Stimulated activated CD8-positive, alpha-beta memory T cell treated with anti-CD3 and anti-CD28 coated beads, Interleukin-4, amount 100 ng/mL, for 1 hour (primary cell): ENCODE measurements at places on chromosomes 11 and 22.

- DNase-seq = no peak
These were observed 99.4 kb upstream of the ZC3H12C start for GRCh38 chr11:109993786-109994185.

DNA sequence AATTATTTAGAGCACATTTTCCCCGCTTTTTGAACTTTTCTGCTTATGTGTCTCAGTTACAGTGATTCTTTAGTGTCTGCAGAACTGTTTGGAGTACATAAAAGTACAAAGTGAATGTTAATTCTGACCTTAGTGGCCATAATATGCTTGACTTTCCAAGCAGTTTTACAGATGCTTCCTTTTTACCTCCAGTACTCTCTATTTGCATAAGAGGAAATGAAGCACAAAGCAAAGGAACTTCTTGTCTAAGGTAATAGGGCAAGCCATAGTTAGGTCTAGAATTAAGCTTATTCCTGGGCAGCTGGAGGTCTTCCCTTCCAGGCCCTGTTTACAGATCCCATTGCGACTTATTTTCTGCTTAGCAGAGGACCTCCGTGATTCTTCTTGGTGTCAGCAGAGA lies 3.6 kb downstream of the GTPBP1 start:
- no peak for DNase-seq

DNA sequence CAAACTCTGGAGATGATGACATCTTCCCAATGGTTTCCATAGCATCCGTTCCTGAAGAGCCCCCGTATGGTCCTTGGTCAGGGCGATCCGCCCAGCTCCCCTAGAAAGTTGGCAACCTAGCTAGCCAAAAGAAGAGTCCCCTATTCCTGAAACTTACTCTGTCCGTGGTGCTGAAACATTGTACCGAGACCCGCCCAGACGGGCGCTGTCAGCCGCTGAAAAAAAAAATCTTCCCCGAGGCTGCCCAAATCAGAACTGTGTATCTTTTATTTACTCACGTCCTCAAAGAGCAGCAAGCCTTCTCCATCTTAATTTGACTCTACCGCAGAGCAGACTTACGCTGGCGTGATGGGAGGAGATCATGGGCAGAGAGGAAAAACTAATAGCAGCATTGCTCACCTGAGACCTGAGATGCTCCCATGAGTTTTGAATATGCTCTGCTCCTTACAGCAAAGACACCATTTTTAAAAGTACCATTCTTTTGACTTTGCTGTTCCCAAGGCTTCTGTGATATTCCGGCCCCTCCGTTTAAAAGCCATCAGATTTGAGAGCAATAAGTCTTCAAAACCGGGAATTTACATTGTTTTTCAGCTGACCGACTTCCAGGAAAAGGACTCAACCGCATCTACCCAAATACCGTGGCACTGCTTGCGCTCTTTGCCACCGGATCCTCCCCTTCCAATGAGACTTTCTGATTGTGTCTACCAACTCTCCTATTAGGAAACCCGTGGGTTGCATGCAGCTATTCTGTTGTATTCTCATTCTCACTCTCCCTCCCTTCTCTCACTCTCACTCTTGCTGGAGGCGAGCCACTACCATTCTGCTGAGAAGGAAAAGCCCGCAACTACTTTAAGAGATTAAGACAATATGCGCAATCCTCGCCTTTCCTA lies at the start of gene SLC17A6:
SLC17A6 (plus strand) TSS at position 786 of the 890 bp plus-strand sequence. CDS start 153 bp downstream, outside the sequence.
- no peak for DNase-seq

GRCh38 chr11:112166562-112166961 lies 610 bp upstream of the TEX12 start:
- DNase-seq = no peak

GRCh38 chr22:23878219-23878618 lies 16.0 kb upstream of the MIF start:
- no peak for DNase-seq

DNA sequence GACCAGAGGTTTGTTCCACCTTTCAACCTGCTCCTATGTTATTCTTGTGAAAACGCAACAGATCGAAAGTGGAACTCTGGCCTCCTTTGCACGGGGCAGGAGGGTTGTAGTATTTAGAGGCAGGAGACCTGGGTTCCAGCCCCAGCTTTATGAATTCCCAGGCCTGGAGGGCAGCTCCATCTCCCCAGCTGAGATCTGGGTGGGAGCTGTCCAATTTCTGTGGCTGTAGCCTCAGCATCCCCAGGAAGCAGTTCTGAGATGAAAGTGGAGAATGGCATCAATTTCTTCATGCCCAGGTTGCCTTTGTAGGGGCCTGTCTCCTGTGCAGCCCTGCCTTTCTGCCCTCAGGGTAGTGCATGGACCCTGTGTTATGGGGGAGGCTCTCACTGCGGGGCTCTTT lies 4.1 kb downstream of the FADS2 start:
- no peak for DNase-seq

GRCh38 chr11:61840371-61840770 lies 12.3 kb downstream of the FADS2 start:
- no peak for DNase-seq

GRCh38 chr11:126420698-126421256 lies 65.3 kb downstream of the ST3GAL4 start:
- no peak for DNase-seq

DNA sequence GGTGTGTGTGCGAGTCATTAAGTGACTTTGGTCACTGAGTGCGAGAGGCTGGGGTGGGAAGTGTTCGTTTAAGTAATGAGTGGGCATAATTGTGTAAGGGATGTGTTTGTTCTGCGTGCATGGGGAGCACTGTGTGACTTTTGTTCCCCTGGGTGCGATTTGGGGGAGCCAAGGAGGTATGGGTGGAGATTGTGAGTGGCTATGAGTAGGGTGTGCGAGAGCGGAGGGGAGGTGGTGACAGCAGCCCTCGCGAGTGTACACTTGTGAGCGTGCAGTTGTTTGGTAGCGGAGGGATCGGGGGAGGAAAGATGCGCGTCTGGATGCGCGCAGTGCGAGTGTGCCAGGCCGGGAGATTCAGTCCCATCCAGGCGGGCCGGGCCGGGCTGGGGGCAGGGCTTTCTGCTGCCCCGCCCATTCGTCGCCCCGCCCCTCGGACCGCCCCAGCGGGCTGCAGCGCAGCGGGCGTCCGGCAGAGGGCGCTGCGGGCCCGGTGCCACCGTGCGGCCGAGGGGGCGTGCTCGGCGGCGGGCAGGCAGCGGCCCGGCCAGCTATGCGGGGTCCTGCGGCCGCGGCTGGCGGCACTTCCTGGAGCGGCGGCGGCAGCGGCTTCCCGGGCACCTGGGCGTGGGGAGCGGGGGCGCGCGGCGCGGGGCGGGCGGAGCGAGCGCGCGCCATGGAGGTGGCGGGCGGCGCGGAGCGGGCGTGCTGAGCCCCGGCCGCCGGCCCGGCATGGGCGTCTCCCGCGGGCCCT lies at the start of gene DGKZ:
DGKZ (plus strand) TSS at position 578 of the 751 bp plus-strand sequence. CDS start 197 bp downstream, outside the sequence.
- DNase-seq = peak; percentile 73

DNA sequence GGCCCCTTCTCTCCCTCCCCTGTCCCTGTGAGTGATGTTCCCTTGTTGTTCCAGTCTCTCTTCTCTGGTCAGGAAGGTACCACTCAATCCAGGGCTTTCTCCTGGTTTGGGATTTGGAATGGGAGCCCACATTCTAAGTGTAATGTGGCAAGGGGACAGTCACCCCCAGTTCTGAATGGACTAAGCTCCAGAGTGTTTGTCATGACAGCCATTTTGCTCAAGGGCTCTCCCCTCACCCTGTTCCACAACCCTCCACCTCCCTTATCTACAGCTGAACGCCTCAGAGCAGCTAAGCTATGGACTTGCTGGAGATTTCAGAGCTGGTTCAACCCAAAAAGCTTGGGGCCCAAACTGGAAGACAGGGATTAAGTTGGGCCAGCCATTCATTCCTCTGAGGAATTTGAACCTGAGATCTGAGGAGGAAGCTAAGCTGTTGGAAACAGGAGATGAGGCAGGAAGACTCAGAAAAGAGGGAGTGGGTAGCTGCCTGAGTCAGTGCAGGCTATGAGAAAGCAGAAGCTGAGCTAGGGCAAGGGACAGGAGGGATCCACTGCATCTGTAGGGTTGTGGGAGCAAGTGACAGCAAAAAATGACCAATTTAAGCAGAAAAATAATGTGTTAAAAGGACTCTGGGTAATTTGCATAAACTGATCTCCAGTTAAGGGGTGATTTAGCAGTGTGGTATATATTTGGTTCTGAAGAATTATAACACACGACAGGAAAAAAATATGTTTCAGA lies 22.9 kb upstream of the FCHSD2 start:
- no peak for DNase-seq

- DNase-seq = no peak
These were observed 132.6 kb upstream of the HSD17B12 start for GRCh38 chr11:43547889-43548381.

DNA sequence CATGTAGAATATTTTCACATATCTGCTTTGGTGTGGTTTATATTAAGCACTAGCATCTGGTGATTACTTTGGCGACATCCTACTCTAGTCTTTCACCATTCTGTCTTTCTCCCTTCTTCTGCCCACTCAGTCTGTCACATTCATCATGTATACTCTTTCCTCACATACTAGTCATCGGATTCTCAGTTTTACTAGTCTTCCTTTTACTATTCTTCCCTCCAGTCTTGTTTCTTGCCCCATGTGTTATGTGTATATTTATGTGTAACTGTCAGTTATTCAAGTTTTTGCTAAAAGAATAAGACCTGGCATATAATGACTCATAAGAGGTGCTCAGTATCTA lies 4.6 kb upstream of the DIXDC1 start:
- DNase-seq = no peak

DNA sequence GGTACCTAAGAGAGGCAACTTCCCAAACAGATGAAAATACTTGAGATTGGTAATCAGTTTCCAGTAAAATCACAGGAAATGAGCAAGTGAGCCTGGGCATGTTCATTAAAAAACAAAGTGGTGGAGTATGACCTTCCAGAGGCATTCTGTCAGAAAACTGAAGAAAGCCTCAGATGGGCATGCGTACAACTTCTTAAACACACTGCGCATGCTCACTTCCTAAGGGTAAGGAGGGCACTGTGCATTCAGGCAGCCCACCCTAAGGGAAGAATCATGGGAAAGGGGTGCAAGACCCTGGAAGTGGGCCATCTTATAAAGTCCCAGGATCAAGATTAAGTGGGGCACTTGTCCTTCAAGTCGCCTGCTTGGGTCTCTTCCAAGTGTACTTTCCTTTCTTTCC lies 4.0 kb downstream of the OR52K2 start:
- no peak for DNase-seq
